SHP77 (cell line): ENCODE measurements at places on chromosomes 3 and 15.

GRCh38 chr3:117589454-117589853 lies 879.9 kb downstream of the TUSC7 start:
- DNase-seq: no peak

DNA sequence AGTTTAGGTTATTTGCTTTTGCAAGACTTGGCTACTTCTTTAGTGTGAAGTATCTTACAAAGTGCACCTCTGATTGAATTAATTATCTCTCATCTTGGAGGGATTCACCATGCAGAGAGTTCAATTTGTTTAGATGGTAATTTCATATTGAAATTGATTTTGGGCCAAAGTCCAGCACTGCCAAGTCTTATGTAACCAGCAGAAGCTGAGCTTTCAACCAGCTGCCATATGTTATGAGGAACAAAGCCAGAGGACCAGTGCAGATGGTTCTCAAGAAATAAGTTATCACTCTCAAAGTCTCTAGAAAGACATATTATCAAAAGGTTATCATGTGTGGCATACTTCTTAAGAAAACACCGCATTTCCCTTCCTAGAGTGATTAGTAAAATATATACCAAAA lies 29.0 kb downstream of the ABHD6 start:
- no peak for DNase-seq

GRCh38 chr3:172449466-172450149 lies 1.4 kb upstream of the GHSR start:
- DNase-seq: no peak

DNA sequence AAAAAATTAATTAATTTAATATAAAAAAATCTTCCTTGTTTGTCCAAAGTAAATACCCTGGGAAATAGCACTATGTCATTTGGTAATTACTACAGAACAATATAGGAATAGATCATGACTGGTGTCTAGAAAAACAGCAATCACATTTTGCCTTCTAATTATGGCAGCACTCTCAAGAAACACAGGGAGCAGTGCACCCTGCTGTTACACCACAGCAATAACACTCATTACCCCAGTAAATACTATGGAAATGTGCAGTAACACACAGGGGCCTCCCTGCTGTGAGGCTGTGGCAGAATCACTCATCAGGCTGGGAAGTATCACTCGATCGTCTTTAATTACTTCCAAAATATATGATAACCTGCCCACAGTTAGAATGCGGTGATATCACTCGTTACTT lies 646.0 kb downstream of the TUSC7 start:
- DNase-seq: peak; percentile 85

GRCh38 chr15:100215031-100215842 lies 126.5 kb downstream of the ADAMTS17 start:
- DNase-seq: no peak

DNA sequence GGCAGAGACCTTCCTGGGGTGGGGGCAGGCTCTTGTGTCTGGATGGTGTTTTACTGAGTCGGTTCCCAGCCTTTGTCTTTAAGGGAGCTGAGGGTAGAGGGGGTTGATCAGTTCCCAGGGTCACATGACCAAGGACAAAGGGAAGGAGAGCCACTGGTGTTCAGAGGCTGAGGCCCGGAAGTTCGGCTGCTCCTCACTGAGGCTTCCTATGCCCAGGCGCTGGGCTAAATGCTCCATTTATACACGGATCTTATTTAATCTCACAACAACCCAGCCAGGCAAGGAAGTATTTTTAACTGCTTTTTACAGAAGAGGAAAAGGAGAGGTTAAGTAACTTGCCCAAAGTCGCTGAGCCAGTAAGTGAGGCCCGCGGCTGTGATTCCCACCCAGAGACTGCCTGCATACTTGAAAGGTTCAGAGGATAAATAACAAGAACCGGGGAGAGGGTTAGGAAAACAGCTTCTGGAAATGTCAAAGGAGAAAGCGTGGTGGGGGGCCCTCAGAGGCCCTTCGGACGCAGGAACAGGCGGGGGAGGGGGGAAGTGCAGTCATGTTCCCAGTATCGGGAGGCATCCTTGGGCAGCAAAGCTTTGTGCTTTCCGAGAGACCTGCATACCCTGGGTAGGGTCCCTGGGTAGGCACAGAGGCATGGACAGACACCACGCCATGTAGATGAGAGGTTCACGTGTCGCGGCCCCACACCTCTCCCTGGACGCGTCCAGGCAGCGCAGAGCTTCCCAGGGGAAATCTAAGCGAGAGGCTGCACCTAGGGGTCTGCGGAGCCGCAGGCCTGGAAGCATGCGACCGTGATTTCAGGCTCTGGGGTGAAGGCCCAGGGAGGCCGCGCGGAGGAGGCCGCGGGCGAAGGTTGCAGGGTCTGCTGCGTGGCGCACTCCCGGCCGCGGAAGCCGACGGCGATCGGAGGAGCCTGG lies 21.3 kb downstream of the EPHB3 start:
- DNase-seq: peak; percentile 22

DNA sequence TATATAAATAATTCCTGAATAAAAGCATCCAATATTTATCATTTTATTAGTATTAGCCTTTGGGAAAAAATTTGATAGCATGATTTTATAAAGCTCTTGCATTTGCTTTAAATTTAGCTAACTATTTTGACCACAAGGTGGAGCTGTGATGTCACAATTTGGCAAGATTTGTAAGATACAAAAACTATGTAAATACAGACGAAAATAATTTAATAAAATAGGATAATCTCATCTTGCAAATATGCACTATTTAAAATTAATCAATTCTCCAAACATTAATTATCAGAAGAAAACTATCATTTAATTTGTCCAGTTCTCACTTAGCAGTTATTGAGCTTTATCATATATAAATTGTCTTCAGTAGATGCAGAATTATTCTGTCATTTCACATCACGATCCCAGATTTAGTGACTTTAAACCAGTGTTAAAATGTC lies 95.4 kb downstream of the PLOD2 start:
- peak; percentile 44 for DNase-seq

DNA sequence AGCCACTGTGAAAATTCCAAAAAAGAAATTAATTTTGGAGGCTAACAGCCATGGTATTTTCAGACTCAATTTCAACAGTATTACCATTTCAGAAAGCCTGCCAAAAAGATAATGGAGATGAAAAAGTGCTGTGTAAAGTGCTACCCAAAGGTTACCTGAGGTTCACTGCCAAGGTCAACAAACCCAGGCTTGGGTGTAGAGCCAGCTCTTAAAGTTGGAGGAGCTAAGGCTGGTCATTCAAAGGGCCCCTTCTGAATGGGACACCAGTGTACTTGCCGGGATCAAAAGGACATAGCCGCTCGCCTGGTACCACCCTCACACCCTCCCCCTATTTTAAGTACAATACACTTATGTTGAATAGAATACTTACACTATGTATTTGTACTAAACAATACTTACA lies 64.5 kb downstream of the ETV5 start:
- DNase-seq: no peak
